ENCODE measurements at places on chromosomes 16 and 17.

- DNase-seq, result no peak
Observed at GRCh38 chr17:60335289-60335688, 56.6 kb downstream of the USP32 start.

- DNase-seq, result no peak
Observed at GRCh38 chr17:67224736-67225135, 20.3 kb downstream of the HELZ start.

DNA sequence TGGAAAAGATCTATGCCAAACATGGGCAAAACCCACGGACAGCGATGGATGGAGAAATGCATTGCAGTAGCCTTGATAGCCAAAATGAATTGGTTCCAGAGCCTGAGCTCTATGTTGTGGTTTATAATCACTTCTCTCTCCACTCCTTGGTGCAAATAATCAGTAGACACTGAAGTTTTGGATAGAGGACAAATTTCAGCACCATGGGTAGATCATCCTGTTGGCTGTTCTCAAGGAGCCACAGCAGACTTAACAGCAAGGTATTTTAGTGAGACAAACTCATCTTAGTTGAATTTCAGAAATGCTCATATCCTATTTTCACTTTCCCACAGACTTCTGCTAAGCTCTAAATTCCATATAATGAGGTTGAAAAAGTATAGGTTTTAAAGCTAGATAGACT is 88.3 kb upstream of the CCL1 start:
- no peak for DNase-seq

DNA sequence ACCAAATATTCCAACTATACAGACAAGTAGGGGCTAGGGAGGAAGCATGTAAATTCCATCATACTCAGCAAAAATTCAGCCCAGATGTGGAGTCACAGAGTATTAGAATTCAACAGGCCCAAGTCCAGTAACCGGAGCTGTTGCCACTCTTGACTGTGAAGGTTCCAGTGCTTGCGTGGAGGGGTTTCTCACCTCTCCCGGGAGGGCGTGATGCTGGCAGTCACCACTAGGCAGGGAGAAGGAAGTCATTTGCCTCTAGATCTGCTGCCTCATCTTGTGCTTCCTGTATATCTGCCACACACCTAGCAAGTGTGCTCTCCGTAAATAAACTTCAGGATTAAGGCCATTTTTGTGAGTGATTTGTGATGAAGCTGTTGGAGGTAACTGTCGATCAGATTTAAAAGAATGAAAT is 1.0 kb upstream of the CKLF start:
- DNase-seq, result peak; percentile 52

DNA sequence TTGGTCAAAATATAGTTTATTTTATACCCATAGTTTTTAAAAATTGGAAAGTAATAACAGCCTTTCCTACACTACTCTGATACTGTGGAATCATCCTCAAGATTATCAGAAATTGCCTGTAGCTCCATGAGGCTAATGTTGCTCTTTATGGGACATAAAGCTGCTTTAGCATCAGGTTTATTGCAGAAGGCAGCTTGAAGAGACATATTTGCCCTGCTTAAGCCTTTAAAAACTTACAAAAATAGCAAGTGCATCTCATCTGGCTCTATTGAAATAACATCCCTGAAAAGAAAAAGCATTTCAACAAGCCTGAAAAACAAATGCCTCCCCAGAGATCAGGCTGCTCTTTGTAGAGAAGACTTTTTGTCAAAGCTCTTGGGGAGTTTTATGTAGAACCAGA is 142.9 kb upstream of the MON1B start:
- DNase-seq, result no peak

DNA sequence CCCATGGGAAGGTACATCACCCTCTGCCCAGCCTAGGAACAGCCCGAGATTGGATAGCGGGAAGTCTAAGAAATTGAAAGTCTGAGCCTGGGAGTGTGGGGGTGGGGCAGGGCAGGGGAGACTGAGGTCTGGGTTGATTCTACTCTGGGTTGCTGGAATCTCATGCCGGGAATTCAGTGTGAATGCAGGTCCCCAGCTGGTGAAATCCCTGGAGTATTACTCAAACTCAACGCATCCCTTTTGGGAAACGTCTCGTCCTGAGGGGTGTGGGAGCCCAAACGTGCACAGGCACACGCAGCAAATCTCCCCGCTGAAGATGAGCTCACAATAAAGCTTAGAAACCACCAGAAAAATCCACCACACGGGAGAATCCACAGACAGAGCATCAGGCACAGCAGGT is 55.4 kb downstream of the SOCS1 start:
- DNase-seq, result no peak

DNA sequence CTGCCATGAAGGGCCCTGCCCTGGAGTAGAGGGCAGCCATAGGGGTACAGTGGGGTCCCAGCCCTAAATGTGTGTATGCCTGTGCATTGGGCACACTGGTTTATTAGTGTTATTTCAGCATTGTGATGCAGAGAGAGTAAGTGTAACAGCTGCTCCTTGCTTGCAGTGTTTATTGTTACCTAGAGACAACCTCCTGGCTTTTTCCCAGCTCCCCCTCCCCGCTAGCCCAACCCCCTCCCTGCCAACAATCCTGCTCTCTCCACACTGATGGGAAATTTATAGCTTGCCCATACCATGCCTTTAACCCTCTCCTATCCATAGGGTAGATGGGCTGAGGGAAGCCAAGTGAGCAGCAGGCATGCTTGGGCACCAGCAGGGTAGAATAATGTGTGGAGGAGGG is 51.3 kb downstream of the NEUROD2 start:
- no peak for DNase-seq

GRCh38 chr16:138049-138417 is 440 bp downstream of the NPRL3 start:
- no peak for DNase-seq

GRCh38 chr17:80198144-80198661 is 21.9 kb downstream of the SGSH start:
- DNase-seq, result no peak

DNA sequence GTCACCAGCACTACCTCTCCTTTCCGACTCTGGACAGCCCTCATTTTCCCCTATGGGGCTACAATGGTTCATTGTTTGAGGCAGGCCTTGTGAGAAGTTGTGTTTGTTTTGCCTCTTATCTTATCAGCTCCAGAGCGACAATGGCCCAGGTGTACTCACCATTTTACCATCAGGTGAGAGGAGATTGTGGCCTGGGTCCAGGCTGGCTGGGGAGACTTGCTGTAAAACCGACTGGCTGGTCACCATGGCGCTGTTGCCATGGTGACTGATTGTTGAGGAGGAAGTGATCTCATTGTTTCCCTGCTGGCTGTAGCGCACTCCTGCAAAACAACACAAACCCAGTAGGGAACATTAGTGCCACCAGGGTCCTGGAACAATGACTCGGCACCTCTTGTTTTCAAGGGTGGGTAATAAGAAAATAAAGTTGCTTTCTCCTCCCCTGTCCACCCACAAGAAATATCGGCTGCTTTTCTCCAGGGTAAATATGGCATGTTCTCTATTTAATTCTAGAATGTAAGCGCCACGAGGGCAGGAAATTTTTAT is 34.4 kb downstream of the HNF1B start:
- peak; percentile 9 for DNase-seq

DNA sequence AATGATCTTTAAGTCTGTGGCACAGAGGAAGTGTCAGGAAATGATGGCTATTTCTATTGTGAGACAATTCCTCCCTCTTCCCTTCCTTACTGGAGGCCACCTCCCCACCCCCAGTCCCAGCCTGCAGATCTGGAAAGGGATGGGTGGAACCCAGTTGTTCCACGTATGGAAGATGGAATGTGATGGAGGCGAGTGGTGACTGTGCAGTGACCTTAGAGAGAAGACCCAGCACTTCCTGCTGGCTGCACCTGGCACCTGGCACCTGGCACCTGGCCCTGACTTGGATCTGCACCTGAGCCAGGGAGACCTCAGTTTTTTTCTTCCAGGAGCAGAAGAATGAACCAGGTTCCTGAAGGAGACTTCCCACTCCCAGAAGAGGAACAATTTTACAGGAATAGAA is 33.0 kb upstream of the TMC5 start:
- no peak for DNase-seq

DNA sequence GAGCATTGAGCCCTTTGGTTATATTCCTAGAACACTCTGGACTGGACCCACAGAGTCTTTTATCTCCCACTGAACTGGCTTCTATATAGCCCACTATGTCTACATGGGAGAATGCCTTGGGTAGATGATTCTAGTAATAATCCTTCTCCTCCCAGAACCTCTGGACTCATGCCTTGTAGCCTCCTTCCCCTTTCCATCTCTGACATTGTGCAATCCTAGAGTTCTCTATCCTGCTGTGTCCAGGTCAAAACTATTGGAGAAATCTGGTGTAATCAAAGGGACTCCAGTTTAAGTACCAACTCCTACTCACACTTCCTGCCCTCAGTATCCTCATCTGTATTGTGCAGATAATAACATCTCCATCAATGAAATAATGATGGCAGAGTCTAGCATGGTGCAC is 9.1 kb downstream of the RCVRN start:
- no peak for DNase-seq

- DNase-seq, result no peak
Observed at GRCh38 chr16:89346869-89347268, 129.4 kb downstream of the ZNF778 start.

DNA sequence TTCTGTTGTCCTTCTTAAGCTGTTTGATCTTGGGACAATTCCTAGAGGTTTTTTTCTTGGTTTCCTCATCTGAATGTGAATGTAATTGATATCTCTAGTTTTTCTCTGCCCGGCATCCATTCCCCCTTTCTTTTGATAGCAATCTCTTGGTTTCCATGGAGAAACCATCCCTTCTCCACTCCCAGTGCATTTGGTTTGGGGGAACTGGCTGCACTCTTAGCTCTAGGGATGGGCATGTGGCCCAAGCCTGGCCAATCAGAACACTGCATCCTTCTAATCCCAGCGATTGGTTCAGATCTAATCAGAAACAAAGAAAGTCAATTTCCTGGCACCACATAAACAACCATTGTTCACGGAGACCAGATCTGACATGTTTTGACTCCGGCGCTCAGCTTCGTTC is 45.1 kb downstream of the IRX3 start:
- no peak for DNase-seq

GRCh38 chr17:48545539-48545938 is 630 bp upstream of the HOXB2 start:
- DNase-seq, result no peak

DNA sequence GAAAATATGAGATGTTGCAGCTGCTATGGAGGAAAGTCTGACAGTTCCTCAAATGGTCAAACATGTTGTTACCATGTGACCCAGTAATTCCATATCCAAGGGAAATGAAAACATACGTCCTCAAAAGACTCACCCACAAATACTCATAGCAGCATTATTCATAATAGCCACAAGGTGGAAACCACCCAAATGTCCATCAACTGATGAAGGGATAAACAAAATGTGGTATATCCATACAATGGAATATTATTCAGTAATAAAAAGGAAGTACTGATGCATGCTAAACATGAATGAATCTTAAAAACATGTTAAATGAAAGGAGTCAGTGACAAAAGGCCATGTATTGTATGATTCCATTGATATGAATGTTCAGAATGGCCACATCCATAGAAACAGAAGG is 140.2 kb downstream of the PITPNC1 start:
- DNase-seq, result no peak

DNA sequence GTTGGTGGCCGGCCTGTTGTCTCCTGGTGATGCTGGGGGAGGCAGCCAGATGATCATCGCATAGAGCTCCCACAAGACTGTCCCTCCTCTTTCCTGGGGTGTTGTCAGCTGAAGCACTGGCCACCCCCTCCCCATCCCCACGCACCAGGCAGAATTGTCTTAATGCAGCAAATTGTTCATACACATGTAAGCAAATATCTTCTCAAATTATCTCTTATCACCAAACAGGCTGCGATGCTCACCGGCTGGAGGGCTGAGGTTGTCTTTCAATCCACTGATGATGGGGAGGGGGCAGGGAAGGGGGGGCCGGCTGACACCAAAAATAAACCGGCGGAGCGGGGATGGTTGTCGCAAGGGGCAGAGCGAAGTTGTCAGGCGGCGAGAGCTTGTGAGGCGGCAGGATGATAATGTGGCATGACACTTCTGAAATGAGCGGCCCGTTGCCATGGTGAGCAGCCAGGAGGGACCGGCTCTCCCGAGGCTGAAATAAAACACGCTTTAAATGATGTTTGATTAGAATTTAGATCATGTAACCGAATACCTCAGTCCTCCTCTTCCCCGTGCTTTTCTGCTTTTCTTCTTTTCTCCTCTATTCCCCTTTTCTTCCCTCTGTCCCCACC is 59.8 kb downstream of the MRM1 start:
- peak; percentile 69 for DNase-seq

DNA sequence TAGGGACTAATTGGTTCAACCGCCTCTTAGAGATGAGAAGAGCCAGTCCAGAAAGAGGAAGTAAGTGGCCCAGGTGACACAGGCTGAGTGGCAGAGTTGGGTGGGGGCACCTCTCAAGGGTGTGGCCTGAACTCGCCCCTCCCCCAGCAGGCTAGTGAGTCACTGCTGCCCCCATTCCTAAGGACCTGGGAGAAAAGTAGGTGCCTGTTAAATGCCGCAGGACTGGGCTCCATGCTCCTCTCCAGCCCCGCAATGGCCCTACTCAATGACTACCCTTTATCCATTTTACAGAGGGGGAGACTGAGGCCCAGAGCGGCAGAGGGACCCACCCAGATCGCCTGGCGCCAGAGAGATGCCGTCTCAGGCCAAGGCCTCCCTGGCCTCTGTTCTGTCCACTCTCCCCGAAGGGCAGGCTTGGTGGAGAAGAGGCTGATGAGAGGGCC is 8.1 kb downstream of the TMEM235 start:
- DNase-seq, result no peak

GRCh38 chr17:29949696-29950095 is 8.3 kb downstream of the EFCAB5 start:
- DNase-seq, result no peak

DNA sequence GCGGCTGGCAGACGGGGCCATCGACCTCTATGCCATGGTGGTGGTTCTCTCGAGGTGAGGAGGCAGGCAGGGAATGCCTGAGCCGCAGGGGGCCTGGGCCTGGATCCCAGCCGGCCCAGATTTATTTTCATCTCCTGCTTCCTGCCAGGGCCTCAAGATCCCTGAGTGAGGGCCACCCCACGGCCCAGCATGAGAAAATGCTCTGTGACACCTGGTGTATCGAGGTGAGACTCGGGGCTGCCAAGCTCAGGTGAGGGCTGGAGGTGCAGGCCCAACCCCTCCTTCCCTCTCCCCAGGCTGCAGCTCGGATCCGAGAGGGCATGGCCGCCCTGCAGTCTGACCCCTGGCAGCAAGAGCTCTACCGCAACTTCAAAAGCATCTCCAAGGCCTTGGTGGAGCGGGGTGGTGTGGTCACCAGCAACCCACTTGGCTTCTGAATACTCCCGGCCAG is 4.9 kb downstream of the ACADVL start:
- no peak for DNase-seq

DNA sequence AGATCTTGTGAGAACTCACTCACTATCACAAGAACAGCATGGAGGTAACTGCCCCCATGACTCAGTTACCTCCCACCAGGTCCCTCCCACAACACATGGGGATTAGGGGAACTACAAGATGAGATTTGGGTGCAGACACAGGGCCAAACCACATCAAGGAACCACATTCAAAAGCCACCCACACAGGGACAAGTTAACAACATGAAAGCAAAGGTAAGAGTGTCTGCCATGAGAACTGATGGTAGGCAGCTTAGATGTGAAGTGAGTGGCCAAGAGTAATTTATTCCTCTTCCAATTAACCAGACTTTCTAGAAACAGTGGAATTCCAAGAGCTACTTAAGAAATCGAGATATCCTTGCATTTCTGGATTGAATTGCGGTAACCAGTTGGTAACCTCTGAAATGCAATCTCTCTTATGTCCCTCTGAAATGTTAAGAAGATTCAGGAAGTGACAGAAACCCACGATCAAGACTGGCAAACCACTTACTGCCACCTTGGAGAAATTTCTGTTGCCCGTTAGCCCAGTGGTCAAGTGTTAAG is 167.4 kb upstream of the CACNG5 start:
- no peak for DNase-seq

Data from Ammon's horn (tissue), 1 donor.